ENCODE measurements at places on chromosomes 12 and 14.

DNA sequence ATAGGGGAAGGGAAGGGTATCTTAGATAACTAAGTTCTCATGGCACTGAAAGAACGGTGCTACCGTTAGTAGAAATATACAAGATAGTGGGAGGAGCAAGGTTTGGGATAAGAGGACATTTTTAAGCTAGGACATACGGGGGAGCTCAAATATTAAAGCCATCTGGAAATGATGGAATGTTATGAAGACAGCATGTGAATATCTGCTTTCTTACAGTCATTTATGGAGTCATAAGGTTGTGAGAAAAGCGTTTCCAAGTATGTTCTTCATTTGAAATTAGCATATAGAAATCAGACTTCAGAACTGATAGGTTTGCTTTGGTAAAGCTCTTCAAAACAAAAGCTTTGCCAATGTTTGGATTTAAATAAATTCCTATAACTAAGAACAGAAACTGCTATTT lies 62.3 kb downstream of the OTOGL start:
- DNase-seq = no peak

- no peak for DNase-seq
Measured at GRCh38 chr12:84805474-84805858, 107.1 kb downstream of the SLC6A15 start.

- DNase-seq = no peak
Measured at GRCh38 chr12:122026706-122027333, 5.1 kb downstream of the BCL7A start.

DNA sequence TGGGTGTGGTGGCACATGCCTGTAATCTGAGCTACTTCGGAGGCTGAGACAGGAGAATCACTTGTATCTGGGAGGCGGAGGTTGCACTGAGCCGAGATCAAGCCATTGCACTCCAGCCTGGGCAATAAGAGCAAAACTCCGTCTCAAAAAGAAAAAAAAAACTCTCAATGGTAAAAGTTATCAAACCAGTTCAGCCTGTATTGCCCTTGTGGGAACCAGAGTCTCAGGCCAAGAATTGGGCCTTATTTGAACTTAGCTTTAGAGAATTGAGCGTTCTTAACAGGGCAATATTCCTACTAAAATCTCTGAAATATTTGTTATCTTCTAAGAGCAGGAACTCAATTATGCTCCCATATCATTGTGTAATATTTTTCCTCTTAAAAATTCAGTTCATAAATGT lies 7.7 kb upstream of the MDM2 start:
- DNase-seq = no peak

DNA sequence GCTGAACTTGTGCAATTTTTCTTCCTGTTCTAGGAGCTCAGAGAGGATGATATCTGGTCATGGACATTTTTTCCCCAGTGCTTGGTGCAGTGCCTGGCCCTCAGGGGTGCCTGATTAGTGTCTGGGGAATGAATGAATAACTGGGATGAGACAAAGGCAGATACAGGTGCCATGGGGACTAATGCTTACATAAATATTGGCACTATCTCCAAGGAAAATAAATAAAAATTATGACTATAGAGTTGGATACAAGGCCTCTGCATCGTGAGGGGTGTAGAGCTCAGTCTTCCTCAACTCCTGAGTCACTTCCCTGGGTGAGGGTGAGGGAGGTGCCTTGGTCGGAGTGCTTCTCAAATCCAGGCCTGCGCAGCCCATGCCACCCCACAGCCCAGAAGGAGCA lies 188.6 kb downstream of the KCNA5 start:
- DNase-seq = no peak

- no peak for DNase-seq
Measured at GRCh38 chr14:74935360-74935680, 12.3 kb upstream of the RPS6KL1 start.
